ENCODE measurements at places on chromosomes 5 and 9.

DNA sequence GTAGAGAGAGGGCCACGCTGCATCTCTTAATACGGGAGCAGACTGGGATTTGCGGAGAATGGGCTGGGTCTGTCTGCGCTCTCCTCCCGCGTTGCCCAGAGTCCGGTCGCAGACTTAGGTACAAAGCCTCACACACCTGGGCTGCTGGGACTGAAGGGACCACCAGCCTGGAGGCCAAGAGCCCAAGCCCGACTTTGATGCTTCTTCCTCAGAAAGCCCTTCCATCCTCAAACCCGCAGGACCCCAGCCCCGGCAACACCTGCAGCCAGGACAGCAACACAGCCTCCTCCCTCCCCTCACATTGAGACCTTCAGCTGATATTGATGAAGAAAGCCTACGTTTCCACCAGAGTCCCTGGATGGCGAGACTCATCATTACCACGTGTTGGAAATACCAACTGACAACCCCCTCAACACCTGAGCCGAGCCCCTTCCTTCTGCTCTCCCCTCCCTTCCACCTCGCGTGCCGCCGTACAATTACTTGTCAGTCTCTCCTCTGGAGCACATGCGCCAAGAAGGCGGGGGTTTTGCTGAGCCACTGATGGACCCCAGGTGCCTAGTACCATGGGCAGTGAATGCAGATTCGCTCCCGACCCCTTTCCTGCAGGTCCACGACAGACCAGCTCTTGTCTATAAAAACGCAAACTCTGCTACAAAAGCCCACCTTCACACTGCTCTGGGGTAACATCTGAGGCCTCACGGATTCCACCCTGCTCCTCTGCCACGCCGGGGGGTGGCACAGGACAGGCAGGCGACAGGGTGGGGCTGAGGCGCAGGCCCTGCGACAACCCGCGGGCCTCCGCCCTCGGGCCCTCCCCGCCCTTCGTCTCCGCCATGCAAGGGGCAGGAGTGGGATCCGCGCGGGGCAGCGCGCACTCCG lies 841 bp downstream of the ASB6 start:
- no peak for DNase-seq

GRCh38 chr9:76353280-76353679 lies 40.9 kb downstream of the RFK start:
- DNase-seq: no peak

GRCh38 chr9:4566806-4567205 lies 76.5 kb downstream of the SLC1A1 start:
- DNase-seq: no peak

- DNase-seq: no peak
Measured at GRCh38 chr9:98369896-98370295, 114.4 kb upstream of the TBC1D2 start.

- DNase-seq: no peak
Measured at GRCh38 chr5:171946000-171946781, 60.2 kb downstream of the FBXW11 start.

DNA sequence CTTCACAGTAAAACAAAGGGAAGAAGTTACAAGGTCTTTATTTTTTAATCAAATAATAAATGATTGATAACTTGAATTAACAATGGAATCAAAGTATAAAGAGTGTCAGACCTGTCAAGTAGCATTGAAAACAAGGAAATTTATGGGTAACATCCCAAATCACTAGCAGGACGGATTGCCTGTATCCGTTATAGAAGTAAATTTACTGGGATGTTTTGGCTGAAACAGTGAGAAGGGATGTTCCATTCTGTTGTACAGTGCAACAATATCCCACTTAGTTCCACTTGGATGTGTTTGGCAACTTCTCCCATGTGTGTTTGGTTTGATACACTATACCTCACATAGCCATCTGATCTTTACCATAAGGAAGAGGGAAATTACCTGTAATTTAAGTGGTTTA lies 421.0 kb upstream of the CHD1 start:
- DNase-seq: no peak

- DNase-seq: no peak
Measured at GRCh38 chr5:169920474-169920873, 59.8 kb downstream of the INSYN2B start.

- DNase-seq: peak; percentile 75
Measured at GRCh38 chr9:136143215-136144001, 24.7 kb upstream of the TMEM250 start.

DNA sequence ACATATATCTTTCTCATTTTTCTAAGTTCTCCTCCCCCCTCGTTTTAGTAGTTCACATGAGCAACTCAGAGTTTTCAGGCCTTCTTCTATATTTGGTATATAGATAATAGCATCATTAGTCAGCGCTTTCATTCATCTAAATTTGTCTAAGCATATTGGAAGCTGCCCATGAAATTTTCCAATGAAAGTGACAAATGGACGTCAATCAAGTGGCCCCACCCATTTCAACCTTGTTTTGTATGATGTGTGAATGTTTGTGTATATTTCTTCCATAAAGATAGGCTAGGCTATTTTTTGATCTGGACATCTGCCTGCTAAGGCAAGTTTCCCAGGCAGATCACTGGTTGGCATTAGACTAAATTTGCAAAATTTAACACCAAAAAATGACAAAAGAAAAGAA lies 104.0 kb upstream of the SSBP2 start:
- peak; percentile 14 for DNase-seq

- DNase-seq: no peak
Measured at GRCh38 chr9:33129886-33130881, 37.0 kb downstream of the B4GALT1 start.

- DNase-seq: no peak
Measured at GRCh38 chr5:33831041-33831440, 60.7 kb downstream of the ADAMTS12 start.

DNA sequence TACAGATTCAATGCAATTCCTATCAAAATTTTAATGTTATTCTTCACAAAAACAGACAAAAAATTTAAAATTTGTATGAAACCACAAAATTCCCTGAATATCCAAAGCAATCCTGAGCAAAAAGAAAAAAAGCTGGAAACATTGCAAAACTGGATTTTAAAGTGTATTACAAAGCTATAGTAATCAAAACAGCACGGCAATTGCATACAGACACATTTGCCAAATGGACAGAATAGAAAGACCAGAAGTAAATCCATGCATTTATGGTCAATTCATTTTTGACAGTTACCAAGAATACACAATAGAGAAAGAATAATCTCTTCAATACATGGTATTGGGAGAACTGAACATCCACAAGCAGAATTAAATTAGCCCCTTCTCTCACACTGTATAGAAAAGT lies 110.5 kb downstream of the TMEM232 start:
- no peak for DNase-seq

DNA sequence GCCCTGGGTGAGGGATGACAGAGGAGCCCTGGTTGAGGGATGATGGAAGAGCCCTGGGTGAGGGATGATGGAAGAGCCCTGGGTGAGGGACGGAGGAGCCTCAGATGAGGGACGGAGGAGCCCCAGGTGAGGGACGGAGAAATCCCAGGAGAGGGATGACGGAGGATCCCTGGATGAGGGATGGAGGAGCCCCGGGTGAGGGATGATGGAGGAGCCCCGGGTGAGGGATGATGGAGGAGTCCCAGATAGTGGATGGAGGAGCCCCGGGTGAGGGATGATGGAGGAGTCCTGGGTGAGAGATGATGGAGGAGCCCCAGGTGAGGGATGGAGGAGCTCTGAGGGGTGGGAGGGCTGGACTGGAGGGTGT lies 10.9 kb downstream of the PHF2 start:
- DNase-seq: no peak
